Nephron progenitor cell (in vitro differentiated cells): ENCODE measurements at places on chromosomes 1 and 21.

GRCh38 chr1:201084295-201084694, 27.9 kb downstream of the CACNA1S start:
- no peak for DNase-seq

DNA sequence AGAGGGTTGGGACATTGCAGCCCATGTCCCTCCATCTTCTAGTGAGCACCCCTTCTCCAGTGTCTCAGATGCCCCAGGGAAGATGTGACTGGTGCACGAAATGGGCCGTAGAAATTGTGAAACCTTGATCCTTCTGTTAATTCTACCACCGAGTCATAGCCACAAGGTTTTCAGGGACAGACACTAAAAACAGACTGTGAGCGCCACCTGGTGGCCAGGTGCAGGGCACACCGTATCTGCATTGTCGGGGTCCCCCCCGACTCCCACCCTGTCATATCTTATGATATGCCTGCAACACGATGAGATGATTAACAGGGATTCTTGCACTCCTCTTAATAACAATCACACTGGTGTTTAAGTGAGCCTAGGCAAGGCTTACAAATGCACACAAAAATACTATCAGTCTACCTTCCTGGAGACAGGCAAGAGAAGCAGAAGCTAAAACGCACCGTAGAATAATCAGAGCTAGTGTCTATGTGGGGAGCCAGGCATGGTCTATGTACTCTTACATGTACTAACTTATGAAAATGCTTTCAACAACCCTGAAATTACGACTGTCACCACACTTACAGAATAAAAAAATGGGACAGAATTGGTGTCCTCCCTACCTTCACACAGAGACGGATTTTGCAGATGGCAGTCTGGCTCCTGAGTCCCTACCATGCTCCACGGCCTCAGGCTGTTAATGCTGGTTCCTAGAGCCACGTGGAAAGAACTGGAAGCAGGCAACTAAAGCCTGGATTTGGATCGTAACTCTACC, 57.9 kb downstream of the FHAD1 start:
- peak; percentile 82 for DNase-seq

- DNase-seq: peak; percentile 85
These were observed at the start of gene S100A11 for GRCh38 chr1:152036267-152037216. Gene S100A11, minus strand, starts transcription at chr1:152037004. Its CDS starts 89 bp downstream, at chr1:152036915.

DNA sequence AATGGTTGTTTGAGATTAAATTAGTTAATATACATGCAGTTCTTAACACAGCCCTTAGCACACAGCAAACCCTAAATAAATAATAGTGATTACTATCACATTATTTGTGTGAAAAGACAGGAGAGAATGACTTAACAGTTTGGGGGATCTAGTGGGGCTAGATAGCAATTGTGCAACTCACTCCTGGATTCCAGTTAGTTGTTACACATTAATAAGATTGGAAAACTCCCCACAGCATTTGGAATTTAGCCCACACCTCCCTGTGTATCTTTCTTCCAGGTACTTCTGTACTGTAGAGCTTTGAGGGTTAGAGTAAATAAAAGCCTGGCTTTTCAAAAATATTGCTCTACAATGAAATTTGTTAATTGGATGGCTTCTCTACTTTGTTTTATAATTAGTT, 93.2 kb downstream of the KCTD3 start:
- DNase-seq: no peak

- no peak for DNase-seq
These were observed 138.7 kb upstream of the ZNF648 start for GRCh38 chr1:182200025-182200812.

DNA sequence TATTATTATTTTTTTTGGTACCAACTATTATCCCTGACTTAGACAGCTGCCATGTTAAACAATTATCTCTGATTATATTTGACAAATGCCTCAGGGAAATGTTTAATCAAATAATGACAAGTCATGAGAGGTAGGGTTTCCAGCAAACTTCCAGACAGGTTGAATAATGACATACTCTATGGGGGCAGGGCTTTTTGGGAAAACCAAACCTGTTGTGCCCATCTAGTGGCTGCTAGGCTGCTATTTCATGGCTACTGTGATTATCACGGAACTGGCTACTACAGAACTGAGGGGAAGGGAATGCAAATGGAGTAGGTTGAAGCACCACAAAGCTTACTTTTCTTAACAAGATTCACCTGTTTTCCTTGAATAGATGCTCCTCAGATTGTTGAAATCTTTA, 77.6 kb downstream of the DUSP10 start:
- no peak for DNase-seq

GRCh38 chr1:4109628-4109940, 209.5 kb upstream of the C1orf174 start:
- no peak for DNase-seq

DNA sequence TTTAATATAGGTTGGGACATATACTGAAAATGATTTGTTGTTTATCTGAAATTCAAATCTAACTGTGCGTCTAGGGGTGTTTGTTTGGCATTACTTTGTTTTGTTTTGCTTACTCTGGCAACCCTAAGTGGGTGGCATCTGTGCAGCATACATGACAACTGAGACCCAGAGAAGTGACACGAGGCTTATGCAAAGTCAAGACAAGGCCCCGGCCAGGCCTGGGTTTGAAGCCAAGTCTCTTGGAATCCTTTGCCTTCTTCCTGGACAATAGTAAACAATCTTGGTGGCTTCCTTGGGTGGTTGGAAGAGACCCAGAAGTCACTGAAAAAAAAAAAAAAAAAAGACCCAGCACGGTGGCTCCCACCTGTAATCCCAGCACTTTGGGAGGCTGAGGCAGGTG, 197.6 kb upstream of the TMEM51 start:
- DNase-seq: no peak

DNA sequence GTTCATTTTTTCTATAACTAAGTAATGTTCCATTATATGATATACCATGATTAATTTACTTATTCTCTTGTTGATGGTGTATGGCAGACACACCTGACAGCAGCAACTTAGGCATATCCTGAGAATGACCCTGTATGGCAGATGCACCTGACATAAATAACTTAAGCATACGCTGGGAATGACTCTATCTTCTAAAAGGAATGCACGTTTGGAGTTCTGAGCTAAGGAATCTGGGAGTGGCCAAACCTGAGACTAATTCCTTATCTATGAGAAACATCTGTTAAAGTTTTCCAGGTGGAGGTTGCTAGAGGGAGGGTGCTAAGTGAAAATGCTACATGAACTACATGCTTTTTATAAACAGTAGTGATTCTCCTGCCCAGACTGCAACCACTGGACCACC, 96.7 kb upstream of the RGS18 start:
- DNase-seq: no peak

GRCh38 chr1:212721388-212722247, 22.0 kb upstream of the BATF3 start:
- DNase-seq: no peak

DNA sequence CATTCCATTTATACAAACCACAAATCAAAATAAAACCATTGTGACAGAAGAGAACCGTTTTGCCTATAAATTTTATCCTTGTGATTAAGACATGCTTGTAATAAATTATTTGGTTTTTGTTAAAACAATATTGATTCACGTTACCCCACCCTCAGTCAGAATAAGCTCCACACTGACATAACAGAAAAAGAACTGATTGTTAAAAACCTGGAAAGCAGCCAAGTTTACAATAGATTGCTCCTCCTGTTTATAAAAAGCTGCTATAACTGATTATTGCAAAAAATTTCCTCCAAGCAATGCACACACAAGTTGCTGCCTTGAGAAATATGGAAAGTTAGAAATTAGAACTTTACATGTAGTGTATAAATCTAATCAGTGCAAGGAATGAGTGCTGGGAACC, 263.5 kb downstream of the SETD4 start:
- no peak for DNase-seq

DNA sequence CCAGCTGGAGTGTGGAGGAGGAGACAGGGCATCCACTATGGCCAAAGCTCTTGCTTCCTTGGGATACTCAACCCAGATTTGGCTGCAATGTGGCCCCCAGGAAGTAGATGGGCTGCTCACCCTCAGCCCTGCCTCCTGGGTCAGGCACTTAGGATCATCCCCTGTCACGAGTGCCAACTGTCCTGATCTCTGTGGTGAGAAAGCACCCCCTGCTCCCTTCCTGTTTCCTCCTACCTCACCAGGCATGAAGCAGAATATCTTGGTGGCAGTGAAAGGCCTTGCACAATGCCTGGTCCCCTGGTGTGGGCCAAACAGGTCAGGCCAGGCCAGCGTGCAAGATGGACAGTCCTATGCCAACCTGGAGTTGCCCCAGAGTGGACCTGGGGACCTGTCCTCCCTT, 211.7 kb downstream of the GRIK3 start:
- DNase-seq: no peak

- DNase-seq: no peak
These were observed 21.3 kb downstream of the RAB3B start for GRCh38 chr1:51969038-51969705.

DNA sequence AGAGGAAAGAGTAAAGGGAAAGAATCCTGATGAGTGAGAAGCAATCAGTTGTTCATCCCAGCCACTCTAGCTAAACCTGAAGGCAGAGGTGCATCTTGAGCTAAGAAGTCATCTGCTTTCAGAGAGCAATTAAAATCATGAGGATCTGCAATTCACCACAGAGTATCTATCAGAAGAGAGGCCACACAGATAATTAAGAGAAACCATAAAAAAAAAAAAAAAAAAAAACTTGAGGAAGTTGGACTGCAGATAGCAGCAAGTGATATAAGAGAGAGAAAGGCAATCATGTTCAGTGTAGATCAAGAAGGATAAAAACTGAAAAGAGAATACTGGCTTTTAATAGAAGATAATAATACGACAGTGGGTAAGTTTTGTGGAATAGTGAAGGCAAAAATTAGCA, 17.7 kb downstream of the FOXJ3 start:
- DNase-seq: no peak

- no peak for DNase-seq
These were observed 598 bp upstream of the ADIPOR1 start for GRCh38 chr1:202958544-202959275.

- no peak for DNase-seq
These were observed 28.1 kb upstream of the SDC3 start for GRCh38 chr1:30936541-30937171.

GRCh38 chr1:36805979-36806640, 228.2 kb downstream of the GRIK3 start:
- no peak for DNase-seq

DNA sequence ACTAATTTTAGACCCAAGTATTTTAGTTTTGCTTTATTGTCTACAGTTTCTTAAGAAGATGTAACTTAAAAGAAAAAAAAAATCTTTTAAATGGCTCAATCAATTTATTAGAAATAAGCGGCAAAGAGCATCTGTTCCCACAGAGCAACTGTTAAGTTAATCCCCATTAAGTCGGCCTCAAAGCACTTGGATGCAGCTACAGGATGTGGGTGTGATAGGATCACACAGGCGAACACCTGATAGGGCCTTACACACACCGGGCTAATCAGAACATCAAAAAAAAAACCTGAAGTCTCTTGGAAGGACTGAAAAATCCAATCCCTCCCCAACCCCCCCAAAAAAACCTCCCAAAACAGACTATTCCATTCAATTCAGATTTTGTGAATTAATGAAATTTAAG, 23.0 kb downstream of the APP start:
- DNase-seq: no peak
